ENCODE measurements at places on chromosomes 1 and 21.

DNA sequence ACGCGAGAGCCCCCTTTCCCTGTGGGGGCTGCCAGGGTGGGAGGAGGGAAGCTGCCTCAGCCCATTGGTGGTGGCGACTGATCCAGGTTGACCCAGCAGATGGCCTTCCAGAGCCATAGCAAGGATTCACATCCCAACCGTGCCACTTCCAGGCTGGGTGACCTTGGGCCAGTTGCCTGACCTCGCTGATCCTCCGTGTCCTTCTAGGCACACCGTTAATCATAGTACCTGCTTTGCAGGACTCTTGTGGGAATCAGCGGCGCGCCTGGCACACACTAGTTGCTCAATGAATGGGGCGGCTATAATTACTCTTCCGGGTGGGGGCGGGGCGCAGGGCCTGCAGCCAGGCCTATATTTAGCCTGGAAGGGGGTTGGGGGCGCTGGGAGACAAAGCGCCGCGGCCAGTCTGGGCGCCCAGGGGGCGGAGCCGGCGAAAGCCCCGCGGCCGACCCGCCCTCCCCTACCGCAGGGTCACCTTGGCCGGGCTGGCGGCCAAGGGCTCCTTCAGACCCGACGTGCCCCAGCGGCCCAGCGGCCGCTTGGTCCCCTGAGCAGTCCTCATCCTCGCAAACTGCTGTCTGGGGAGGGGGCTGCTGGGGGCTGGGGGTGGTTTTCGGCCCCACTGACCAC lies 5.1 kb downstream of the HSPB7 start:
- DNase-seq = no peak

DNA sequence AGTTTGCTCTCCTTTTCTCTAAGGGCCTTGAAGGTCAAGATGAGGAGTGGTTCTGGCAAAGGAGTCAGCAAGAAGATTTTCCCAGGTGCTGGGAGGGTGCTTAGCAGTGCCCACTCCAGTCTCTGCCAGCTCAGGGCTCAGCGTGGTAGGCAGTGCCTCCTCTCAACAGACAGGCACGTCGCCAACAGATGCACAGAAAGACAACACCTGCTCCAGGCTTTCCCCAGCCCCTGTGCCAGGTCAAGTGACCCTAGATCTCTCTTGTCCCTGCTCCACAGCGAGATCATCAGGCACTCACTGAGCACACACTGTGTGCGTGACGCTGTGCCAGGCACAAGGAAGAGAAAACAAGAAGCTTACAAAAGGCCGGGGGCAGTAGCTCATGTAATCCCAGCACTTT lies 86.0 kb downstream of the CASZ1 start:
- no peak for DNase-seq

- peak; percentile 4 for DNase-seq
These were observed 476 bp downstream of the AXDND1 start for GRCh38 chr1:179366093-179366800.

- DNase-seq = no peak
These were observed 66.0 kb upstream of the UBE2U start for GRCh38 chr1:64137412-64137803.

Data from urinary bladder (tissue), 4 donors.